ENCODE measurements at places on chromosomes 11 and 22.

DNA sequence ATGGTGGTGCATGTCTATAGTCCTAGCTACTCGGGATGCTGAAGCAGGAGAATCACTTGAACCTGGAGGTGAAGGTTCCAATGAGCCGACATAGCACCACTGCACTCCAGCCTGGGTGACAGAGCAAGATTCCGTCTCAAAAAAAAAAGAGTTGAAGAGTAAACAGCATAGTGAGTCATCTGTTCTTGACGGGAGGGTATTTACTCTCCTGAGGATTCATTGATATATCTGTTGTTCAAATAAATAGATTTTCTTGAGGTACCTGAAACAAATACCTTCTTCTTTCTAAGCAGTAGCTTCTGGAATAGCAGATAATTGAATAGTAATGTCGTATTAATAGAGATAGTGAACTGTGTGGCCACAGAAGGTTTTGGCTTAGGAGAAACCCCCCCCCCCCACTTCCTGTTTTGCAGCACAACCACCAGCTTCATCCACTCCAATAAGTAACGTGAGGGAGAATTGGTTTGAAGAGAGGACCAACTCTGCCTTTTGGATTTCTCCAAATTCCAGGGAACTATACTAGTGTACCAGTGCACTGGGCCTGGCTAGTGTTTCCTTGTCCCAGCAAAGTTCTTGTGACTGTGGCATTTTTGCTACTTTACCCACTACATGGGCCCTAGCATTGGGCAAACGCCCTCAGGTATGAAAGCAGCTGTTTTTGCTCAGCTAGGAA, 90.0 kb downstream of the PRMT3 start:
- no peak for DNase-seq

DNA sequence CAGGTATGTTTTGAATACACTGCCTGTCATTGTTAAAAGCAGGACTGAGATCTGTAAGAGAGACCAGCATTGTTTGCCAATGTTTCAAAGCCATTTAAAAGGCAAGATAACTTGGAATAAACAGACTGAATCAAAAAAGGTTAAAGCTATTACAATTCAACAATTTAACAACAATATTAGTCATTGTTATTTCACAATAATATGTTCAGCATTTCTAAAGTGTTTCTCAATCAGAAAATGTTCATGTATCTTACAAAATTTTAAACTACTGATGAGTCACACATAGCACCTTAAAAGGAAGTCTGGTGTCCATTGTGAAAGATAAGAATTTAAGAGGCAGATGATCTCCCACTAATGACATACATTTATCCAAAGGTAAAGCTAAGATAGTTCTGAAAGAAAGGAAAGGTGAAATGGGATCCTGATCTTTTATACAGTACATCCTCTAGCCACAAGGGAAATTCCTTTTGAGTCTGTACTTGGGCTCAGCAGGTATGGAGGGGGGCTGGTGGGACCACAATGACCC, 79.7 kb downstream of the MAML2 start:
- DNase-seq = no peak

- DNase-seq = no peak
These were observed 4.6 kb downstream of the FGF19 start for GRCh38 chr11:69699213-69699612.

- no peak for DNase-seq
These were observed 3.3 kb upstream of the HMGXB4 start for GRCh38 chr22:35253946-35254345.

DNA sequence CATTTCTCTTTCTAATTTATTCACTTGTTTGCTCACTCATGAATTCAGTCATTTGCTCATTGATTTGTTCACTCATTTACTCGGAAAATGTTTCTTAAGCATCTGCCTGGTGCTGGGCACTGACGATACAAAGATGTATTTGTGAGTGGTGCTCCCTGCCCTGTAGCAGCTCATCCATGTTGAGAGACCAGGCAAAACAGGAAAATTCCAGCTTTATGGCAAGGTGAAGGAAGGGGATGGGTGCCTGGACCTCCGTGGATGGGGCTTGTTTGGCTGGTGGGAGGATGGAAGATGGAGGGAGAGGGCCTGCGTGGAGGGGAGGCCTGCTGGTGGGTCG, 53.1 kb downstream of the TBC1D22A start:
- DNase-seq = no peak

DNA sequence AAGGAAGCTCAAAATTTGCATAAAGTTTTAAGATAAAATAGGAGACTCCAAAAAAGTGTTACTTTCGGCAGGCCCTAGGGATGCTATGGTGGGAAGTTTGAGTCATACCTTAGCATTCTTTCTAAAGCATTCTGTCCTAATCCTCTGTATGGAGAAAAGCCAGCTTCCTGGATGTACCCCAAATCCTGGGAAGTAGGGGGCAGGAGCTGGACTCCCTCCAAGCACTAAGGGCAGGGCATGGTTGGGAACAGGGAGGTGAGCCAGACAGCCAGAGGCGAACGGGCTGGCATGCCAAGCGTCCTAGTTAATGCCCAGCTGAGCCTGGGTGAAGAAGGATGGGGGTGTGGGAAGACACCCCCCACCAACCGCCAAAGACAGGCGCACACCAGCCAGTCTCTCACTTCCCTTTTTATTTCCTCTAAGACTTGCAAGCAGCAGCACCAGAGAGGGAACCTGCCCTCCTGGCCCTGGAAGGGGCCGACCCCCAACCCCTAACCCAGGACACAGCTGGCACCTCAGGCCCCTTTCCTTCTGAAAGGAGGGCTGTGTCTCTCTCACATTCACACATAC, 23.9 kb downstream of the RTN4RL2 start:
- DNase-seq = no peak
